ENCODE measurements at places on chromosomes 12 and 14.

DNA sequence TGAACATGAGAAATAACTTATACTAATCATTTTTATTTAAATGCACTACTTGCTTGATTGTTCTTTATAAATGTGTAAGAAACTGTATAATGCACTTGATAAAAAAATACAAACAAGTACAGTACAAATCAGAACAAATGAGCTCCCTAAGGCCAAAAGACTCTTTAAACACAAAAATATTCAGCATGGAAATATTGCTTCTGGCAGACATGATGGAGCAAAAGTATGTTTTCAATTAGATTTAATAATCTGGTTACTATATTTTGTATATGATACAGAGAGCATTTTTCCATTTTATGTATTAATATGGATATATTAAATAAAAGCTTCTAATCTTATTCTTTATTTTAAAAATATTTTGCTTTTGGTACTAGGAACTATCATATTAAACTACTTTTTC, 800.2 kb upstream of the LRFN5 start:
- no peak for DNase-seq

- DNase-seq = no peak
Observed at GRCh38 chr12:49889361-49890095, 14.2 kb downstream of the FAIM2 start.

- peak; percentile 59 for DNase-seq
Observed at GRCh38 chr14:101761881-101762529, 496 bp downstream of the PPP2R5C start.

DNA sequence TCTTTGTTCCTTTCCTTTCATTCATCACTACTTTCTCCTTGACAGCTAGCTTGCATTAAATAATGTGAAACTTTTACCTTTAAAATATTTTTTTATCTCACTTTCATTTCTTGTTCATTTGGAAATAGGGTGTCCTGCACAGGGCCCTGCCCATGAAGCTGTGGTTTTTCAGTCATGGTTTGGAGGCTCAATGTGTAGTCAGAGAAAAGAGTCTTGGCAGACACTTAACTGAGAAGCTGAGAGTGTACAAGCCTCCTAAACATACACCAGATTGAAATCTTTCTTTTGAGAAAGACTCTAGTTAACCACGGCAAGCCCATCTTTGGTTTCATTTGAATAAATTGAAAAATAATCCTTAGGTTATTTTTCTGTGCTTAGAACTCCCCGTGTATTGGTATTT, 74.2 kb downstream of the KICS2 start:
- no peak for DNase-seq

- DNase-seq = no peak
Observed at GRCh38 chr14:78232231-78233000, 62.2 kb downstream of the NRXN3 start.

DNA sequence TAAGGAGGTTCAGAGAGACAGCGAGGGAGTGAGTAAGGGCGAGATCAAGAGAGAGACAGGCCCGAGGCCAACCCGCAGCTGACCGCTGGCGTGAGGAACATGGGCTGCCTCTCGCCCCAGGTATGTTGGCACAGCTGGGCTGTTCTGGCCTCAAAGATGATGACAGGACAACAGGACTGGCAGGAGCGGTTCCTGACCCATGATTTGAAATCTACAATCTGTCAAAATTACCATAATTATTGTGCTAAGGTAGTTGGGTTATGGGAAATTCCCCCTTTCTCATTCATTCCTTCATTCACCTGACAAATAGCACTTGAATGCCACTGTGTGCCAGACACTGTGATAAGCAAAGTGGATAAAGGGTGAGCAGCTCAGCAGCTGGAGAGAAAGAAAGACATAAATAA, 5.1 kb upstream of the ENDOU start:
- DNase-seq = no peak

GRCh38 chr12:131249246-131250027, 295.7 kb downstream of the ADGRD1 start:
- DNase-seq = no peak

DNA sequence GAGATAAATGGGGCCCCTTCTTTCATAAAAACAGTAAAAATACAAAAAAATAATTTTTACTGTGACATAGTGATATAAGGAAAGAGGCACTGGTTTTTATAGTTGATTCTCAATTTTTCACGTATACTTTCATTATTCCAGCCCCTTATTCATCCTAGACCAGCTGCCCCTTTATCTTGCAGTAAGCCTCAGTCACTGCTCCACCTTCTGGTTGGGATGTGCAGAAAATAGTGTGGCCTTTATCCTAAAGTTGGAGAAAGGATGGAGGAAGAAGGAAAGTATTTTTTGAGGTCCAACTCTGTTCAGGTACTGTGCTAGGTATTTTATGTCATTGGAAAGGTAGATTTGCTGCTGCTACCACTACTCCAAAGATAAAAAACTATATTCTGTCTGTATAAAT, 172.7 kb downstream of the ANO6 start:
- peak; percentile 52 for DNase-seq

DNA sequence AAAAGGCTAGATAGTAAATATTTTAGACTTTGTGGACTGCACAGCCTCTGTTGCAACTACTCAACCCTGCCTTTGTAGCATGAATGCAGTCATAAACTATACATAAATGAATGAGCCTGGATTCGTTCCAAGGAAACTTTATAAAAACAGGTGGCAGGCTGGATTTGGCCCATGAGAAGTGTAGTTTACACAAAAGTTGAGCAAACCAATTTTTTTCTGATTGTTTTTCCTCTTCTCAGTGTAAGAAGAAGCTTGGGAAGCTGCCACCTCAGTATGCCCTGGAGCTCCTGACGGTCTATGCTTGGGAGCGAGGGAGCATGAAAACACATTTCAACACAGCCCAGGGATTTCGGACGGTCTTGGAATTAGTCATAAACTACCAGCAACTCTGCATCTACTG, 9.5 kb downstream of the OAS1 start:
- DNase-seq = no peak

- no peak for DNase-seq
Observed at GRCh38 chr12:93167841-93168492, 209.8 kb upstream of the NUDT4 start.

GRCh38 chr12:117580718-117581062, 219.3 kb upstream of the NOS1 start:
- no peak for DNase-seq

DNA sequence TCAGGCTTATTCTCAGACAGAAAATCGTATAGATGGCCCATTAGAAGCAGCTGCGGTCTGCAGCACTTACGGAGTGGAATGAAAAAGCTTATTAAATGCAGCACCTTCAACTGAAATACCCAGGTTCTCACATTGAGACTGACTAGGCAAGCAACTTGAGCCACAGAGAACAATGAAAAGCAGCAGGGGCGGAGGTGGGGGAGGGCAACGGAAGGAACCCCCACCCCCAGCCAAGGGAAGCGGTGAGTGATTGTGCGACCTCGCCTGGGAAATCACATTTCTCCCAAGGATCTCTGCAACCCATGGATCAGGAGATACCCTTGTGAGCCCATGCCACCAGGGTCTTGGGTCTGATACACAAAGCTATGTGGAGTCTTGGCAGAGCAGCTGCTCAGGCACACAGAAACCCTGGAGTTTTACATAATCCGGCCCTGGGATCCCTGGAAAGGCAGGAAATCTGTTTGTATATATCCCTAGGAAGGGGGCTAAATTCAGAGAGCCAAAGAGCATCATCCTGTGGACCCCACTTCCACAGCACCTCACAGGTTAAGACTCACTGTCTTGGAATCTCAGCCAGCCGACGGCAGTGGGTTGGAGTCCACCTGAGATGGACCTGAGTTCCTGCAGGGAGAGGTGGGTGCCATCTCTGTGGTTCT, 38.1 kb downstream of the PZP start:
- no peak for DNase-seq

DNA sequence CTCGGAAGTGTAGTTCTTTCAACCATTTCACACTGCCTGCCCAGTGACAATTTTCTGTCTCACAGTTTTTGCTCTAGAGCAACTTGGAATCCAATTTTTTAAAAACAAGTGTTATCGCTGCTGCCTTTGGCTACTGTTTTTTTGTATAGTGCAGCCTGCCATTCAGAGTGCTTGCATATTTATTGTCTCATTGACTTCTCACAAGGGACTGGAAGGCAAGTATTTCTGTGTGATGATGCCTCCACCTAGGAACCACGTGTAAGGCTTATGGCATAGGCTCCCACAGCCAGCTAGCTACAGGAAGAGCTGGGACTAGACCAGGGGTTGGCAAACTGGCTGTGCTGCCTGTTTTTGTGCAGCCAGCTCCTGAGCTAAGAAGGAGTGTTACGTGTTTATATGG, 903 bp downstream of the PARPBP start:
- peak; percentile 19 for DNase-seq

- no peak for DNase-seq
Observed at GRCh38 chr14:103129301-103130016, 6.2 kb downstream of the TNFAIP2 start.

GRCh38 chr14:87087881-87088280, 905.1 kb downstream of the GALC start:
- DNase-seq = no peak

DNA sequence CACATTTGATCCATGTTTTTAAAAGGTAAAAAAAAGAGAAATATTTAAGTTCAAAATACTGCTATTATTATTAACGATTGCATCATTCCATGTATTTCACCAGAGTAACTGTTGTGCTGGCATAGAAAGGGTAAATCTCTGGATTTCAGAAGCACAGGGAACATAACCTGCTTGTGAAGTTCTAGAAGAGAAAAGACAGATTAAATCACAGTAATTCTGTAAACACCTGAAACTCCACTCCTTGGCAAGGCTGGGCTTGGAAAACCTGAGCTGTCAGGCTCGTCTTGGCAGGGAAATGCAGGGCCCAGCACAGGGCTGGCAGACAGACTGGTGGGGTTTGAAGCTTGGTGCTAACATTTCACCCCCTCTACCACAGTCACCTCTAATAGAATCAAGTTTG, 35.1 kb downstream of the SVOP start:
- no peak for DNase-seq

DNA sequence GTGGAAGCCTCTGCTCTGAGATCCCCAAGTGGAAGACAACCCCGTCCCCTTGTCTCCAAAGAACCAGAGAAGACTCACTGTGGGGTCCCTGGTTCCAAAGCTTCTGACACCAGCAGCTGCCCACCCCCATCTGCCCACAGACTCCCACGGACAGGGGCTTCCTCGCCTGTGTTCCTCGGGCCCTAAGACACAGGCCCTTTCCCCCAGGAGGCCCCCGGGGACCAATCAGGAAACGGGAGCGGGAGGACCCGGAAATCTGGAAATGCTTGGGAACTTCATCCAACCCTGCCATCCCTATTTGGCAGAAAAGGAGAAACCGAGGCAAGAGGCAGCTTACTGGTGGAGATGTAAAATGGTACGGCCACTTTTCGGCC, 113.1 kb downstream of the NCOR2 start:
- peak; percentile 60 for DNase-seq

- DNase-seq = no peak
Observed at GRCh38 chr12:85157035-85157603, 121.0 kb downstream of the LRRIQ1 start.

DNA sequence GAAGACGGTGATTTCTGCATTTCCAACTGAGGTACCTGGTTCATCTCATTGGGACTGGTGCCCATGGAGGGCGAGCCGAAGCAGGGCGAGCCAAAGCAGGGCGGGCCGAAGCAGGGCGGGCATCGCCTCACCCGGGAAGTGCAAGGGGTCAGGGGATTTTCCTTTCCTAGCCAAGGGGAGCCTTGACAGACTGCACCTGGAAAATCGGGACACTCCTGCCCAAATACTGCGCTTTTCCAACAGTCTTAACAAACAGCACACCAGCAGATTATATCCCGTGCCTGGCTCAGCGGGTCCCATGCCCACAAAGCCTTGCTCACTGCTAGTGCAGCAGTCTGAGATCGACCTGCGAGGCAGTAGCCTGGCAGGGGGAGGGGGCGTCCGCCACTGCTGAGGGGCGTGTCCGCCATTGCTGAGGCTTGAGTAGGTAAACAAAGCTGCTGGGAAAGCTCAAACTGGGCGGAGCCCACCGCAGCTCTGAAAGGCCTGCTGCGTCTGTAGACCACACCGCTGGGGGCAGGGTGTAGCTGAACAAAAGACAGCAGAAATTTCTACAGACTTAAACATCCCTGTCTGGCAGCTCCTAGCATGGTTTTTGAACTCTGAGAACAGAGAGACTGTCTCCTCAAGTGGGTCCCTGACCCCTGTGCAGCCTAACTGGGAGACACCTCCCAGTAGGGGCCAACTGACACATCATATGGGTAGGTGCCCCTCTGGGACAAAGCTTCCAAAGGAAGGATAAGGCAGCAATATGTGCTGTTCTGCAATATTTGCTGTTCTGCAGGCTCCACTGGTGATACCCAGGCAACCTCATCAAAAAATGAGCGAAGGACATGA, 77.2 kb downstream of the BAZ1A start:
- DNase-seq = no peak

DNA sequence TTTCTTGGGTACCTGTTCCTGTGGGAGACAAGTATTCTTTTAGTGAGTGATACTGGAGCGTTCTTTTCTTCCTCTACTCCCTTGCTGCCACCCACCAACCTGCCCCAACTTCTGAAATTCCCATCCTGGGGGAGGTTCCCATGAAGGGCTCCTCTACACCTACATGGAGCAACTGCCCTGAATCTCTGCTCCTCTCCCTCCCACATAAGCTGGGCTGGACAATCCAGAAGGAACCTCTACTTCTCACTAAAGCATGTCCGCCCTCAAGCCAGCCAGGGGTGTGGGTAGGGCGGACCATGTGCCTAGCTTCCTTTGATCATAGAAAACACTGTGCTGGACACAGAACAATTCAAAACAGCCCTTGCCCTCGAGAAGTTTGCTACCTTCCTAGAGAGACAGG, 25.9 kb upstream of the ESRRB start:
- no peak for DNase-seq

GRCh38 chr12:64083285-64084210, 138.5 kb downstream of the KICS2 start:
- DNase-seq = no peak

DNA sequence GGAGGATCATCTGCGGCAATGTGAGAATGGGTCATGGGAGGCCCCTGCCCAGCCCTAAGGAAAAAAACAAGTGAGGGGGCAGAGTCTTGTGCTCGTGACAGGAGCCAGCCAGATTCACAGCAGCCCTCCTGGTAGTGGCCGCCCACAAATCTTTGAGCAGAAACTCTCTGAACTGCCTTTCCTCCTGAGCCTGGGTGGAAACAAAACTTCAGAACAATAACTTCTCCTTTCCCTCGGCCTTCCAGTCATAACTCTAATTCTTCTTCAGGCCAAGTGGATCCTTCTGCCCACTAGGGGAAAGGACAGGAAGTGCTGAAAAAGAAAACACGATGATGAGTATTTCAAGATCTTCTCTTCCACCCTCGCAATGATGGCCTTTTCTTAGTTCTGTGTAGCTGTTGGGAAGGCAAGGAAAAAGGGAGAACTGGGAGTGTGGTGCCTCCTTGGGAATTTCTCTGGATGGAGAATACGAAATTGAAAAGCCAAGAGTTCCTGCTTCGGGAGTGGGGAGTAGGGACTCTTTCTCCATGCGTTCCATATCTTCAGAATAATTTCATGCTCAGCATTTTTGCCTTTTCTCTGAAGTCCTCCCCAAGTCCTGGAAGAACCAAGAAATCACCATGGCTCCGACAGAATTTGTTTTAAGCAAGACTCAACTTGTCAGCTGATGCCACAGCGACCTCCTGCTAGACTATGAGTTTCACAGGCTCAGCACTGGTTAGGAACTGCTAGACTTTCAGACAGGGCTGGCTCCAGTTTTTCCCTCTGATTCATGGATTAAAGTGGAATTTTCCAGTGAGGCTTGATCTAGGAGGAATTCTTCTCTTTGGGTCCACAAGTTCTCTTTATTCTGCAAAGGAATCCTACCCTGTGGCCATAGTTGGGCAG, 188.9 kb downstream of the CAND1 start:
- no peak for DNase-seq

GRCh38 chr12:64923536-64923935, 99.1 kb downstream of the TBC1D30 start:
- DNase-seq = no peak

GRCh38 chr14:24695265-24696241, 61.6 kb upstream of the GZMB start:
- DNase-seq = no peak

All from hepatic stellate cell (primary cell).